ENCODE measurements at places on chromosomes 6 and 20.

GRCh38 chr20:25022680-25023079 lies 30.1 kb upstream of the APMAP start:
- DNase-seq, result no peak

- no peak for DNase-seq
Observed at GRCh38 chr20:52619101-52619500, 353.1 kb upstream of the TSHZ2 start.

DNA sequence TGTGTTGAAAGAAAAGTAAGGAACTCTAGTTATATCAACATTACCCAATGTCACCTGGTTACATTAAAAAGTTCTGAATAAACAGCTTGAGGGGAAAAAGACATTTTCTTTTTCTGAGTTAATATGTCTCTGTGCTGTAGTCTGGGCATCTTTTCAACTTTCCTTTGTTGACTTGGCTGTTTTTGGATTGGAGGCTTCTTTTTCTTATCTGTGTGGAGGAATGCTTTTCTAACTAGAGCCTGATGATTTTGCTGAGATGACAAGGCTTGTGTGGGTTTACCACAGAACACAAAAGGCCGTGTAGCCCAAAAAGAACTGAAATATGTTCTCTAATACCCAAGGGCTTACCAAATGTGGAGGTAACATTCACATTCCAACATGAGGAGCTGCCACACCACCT lies 161.8 kb downstream of the KCNQ5 start:
- DNase-seq, result no peak

GRCh38 chr20:43731469-43731868 lies 4.7 kb upstream of the GTSF1L start:
- DNase-seq, result no peak

GRCh38 chr6:41674231-41675000 lies 36.1 kb downstream of the MDFI start:
- no peak for DNase-seq

DNA sequence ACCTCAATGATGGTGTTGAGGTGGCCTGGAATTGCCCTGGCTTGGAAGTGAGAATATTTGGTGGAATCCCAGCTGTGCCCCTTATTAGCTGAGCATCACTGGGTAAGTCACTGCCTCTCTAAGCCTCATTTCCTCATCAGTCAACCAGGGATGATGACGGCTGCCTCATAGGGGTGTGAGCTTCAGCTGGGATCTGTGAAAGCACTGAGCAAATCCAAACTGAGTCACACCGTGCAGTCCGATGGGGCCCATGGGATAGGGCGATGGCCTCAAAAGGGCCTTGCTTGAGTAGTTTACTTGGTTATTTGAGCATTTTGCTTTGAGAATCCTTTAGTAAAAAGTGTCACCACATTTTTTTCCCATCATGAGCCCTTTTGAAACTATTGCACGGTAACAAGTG lies 1.1 kb downstream of the SLC22A1 start:
- DNase-seq, result no peak

DNA sequence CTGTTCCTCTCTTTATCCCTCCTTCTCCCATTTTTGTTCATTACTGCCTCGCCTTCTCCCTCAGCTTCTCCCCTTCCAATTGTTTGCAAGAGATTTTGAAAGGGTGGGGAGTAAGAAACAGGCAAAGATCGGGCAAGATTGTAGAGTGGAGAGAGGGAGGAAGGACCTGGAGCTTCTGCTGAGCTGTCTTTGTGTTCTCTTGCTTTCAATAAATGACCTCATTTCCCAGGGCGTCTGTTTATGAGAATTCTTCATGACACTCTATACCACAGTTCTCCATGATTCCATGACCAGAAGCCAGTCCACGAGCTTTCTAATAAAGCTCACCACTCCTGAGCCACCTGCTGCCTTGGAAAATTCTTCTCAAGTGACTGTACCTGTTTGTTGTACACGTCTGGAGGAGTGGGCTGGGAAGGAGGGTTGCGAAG lies 50.0 kb upstream of the PLEKHG1 start:
- no peak for DNase-seq

DNA sequence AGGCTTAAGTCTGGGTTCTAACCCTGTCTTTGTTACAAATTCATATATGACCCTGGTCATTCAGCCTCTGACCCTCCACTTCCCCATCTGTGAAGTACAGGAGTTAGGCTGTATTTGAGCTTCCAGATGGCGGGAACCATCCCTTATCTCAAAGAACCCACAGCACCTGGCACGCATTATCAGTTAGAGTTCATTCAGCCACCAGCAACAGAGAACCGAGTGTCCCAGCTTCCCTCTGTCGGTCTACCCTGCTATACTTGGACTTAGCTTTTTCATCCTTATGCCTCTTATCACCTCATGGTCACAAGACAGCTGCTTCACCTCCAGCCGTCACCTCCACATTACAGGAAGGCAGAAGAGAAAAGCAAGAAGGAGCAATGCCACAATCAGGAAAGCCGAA lies 147.8 kb downstream of the EYA2 start:
- no peak for DNase-seq

- no peak for DNase-seq
Observed at GRCh38 chr20:61520076-61520892, 268.2 kb downstream of the CDH4 start.

- no peak for DNase-seq
Observed at GRCh38 chr6:93177438-93177837, 241.9 kb downstream of the EPHA7 start.

Measured in stimulated activated CD8-positive, alpha-beta memory T cell treated with anti-CD3 and anti-CD28 coated beads, Interleukin-15, amount 100 ng/mL, for 48 hours (primary cell).